Activated B cell treated with CpG ODN at 0.5 μM for 24 hours (primary cell): ENCODE measurements at places on chromosomes 5 and 9. TPM values are rescaled to one million over a fixed set of nuclear protein-coding genes. Genes with fewer than 3 reads are reported as not detected.

GRCh38 chr9:134055981-134056461 lies 11.8 kb downstream of the BRD3 start:
- DNase-seq: no peak

DNA sequence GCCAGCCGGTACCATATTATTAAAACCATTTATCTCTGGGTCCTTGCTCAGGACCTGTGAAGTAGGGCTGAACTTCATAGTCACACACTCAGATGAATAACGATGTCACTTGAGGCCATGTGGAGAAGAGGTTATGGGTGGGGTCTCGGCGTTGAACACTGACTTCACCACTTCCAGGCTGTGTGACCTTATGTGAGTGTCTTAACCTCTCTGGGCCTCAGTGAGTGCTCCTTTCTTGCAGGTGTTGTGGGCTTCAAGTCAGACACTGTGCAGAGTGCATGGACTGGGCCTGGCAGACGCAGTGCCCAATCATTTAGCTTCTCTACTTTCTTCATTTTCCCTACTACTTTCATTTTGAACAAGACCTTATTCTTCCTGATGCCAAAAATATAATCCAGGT lies 278.8 kb downstream of the PBX3 start:
- DNase-seq: no peak

- no peak for DNase-seq
These were observed 905 bp downstream of the CDK9 start for GRCh38 chr9:127786773-127787104.

Gene CDKN2B-AS1
- total RNA-seq: 1.3 and 1.4 TPM in 2 replicates

DNA sequence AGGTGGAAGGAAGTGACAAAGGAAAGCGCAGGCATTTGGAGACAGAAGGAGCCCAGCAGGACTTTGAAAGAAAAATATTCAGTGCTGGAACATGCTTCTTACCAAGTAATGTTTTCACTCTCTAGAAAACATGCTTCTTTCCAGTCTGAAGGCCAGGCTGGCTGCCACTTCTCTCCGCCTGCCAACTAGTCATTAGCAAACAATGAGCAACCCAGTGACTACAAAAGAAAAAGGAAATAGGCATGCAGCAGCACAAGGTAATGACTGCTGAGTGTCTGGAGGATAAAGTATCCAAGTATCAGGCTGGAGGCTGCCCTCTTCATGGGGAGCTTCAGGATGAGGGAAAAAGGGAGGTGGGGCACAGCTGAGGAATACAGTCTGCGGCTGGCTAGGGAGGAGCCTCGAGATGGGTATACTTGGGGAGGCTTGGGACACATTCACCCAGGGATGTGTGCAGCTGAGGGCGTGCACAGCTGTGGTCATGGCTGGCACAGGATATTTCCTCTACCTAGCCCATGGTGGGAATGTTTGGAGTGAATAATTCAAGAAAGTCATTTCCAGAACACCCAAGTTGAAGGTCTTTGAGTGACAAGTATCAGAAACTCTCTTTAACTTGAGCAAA lies 161.5 kb upstream of the KIF2A start:
- no peak for DNase-seq

DNA sequence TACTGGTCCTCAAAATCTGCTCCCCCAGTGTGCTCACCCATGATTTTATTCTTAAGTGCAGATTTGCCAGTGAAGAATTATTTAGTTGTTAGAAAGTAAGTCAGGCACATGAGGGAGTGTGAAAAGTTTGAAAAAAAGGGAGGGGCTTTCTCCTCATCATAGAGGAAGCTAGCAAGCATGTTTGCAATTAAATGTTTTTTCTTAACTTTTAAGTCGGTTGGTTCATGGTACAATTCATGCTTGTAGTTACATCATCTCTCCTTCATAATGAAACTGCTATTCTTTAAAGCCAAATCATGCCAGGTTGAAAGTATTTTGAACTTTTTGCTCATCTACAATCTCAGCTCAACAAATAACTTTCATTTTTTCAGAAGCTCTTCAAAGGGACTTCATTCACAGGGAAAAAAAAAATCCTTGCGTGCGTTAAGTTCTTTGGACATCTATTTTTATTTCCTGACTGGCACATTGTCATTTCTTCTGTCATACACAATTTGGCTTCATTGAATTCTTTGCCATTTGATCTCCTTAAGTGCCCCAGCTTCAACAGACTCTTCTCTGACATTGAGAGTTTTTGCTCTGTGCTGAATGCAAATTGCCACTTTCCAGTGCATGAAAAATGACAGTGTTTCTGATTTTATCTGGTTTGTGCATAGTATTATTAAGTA lies 456.9 kb downstream of the TMEM232 start:
- DNase-seq: no peak

GRCh38 chr9:5617749-5618148 lies 11.2 kb upstream of the RIC1 start:
- no peak for DNase-seq

DNA sequence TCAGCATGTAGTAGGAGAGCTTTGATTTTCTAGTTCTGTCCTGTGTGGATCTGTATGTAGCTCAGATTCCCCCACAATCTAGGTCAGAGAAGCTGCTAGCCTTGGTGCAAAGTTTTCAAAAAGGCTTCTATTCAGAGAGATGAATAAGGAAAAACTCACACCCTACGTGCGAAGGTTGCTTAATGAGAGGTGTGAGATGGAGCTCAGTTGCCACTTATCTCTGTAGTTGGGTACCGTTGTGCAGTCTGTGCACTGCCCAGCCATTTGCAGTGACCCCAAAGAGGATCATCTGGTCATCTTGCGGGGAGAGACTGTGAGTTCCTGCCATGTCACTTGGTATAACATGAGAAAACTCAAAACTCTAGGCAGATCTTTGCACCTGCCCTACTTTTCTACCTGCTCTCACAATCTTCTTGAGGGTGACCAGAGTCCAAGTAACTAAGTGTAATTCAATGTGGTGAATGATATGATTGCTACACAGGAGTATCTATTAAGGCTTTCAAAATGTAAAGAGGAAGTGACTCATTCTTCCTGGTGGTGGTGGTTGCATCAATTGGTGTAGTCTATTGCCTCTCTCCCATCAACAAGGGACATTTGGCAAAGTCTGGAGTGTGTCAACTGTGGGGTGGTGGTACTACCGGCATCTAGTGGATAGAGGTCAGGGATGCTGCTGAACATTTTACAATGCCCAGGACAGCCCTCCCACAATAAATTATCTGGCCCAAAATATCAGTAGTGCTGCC lies 65.2 kb downstream of the TMC1 start:
- DNase-seq: no peak

Gene TRPM3
- total RNA-seq: not detected in 2 replicates
